ENCODE measurements at places on chromosomes 5 and 9.

GRCh38 chr9:113543296-113543981 lies 79.9 kb downstream of the RGS3 start:
- DNase-seq, result no peak

GRCh38 chr9:132637351-132637750 lies 32.4 kb downstream of the DDX31 start:
- DNase-seq, result no peak

DNA sequence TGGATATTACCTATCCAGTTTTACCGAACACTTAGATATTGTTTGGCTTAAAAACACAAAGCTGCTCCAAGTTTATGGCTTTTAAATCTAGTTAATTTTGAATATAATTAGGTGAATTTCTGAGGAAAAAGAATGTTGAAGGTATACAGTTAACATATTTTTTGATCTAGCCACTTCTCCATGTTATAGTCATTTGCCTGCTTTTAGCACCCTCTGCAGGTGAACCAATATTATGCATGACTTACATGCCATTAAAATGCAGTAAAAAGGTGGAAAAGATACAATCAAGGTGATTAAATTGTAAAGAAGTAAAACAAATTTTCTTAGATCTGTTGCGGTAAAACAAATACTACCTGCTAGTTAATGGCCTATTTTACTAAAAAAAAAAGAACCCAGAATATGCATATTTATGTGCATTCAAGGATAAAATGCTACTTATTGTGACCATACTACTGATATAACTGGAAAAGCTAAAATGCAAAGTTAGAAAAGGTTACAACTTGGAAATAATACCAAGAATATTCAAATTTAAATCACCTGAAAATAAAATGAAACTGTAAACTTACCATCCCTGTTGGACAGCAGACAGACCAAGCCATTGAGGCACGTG lies 132.1 kb downstream of the AP3B1 start:
- DNase-seq, result peak; percentile 8

GRCh38 chr5:89267788-89268187 lies 384.8 kb upstream of the MEF2C start:
- DNase-seq, result no peak

- DNase-seq, result no peak
Observed at GRCh38 chr9:112629671-112630485, 88.0 kb downstream of the INIP start.

DNA sequence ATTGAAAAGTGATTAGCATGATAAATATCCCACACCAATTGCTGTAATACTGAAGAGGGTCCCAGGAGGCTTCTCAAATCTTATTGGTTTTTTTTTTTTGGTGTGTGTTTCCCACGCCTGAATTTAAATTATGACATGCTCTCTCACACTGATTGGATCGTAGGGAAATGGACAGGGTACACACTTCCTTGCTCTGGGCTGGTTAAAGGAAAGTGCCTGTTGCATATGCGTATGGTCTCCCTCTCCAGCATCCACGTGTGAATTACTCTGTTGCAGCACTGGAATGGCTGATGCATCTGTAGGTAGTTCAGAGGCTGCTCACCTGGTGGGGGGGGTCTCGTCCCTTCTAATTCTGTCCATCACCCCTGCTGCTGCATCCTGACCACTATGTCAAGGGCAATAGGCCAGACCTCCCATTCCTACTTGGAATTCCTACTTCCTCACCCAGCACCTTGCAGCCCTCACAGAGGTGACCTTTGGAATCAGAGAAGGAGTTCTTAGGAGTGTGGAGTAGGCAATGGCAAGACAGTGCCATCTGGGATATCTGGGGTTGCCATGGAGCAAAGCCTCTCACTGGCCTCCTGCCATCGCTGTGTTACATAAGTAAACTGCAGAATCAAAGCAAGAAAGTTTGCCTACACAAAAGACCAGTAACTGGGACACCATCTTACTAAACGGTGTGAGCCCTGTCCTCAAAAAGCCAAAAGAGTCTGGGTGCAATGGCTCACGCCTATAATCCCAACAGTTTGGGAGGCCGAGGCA lies 71.4 kb upstream of the FBXW11 start:
- no peak for DNase-seq

- no peak for DNase-seq
Observed at GRCh38 chr9:90446200-90446948, 196.2 kb downstream of the DIRAS2 start.

GRCh38 chr5:78808818-78809217 lies 160.2 kb upstream of the LHFPL2 start:
- no peak for DNase-seq

GRCh38 chr5:82822634-82822927 lies 254.6 kb downstream of the TMEM167A start:
- DNase-seq, result no peak

GRCh38 chr5:131104169-131104808 lies 60.8 kb downstream of the HINT1 start:
- no peak for DNase-seq

- no peak for DNase-seq
Observed at GRCh38 chr9:114456929-114457328, 48.3 kb downstream of the WHRN start.

DNA sequence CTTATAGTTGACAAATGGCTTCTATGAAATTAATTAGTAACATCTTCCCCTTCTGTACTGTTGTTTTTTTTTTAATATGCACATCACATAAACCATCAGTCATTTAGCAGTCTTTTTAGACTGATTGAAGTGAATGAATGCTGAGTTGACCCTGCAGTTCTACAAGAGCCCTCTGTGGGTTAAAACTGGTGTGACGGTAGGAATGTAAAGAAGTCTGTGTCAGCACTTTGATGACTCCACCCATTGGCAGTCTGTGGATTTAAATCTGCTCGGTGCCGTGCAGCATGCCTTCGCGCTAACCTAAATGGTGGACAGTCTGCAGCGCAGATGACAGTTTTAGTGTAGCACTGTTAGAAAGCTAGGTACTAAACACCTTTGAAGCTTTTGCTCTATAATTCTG lies 3.1 kb downstream of the GTF3C4 start:
- DNase-seq, result peak; percentile 42

- no peak for DNase-seq
Observed at GRCh38 chr5:5055712-5056111, 84.4 kb upstream of the ADAMTS16 start.

DNA sequence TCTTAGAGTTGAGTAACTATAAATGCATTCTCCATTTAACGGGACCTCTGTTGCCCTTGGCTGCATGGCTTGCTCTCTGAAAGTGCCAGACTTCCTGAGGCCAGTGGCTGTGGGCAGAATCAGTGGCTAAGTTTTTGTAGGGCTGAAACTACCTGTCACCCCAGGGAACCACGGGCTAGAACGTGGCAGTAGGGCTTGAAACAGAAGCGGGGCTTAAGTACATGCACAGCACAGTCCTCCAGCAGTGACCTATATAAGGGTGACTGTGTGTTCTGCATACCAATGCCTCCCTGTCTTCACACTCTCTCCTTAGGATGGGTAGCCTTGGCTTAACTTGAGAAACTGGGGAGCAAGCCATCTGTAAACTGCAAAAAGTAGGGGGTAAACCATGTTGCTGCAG lies 43.6 kb upstream of the LRRTM2 start:
- no peak for DNase-seq

GRCh38 chr5:133779828-133780475 lies 167.6 kb upstream of the FSTL4 start:
- DNase-seq, result no peak

DNA sequence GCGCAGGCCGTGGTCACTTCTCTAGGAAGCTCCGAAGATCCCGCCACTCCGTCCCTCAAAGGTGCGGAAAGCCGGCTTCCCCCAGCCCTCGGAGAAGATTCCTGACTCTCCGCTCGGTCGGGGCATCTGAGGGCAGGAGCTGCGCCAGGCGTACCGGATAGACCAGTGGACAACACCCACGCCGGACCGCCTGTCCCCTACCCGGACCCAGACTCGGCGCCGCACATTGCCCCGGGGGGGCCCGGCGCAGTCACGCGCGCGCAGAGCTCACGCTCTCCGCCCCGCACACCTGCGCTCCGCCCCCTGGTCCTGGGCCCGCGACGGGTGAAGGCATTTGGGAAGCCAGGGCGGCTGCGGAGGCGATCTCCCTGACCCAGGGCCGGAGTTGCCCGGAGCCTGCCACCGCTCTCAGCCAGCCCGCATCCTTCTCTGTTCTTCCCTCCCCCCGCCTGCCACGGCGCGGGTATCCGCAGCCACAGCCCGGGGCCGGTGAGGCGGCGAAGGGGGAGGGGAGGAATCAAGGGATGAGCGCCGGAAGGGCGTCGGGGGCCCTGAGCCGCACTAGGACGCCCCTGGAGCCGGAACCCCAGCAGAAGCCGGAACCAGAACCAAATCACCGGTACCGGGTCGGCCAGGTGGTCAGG lies 448 bp downstream of the RELL2 start:
- peak; percentile 56 for DNase-seq

GRCh38 chr5:145443366-145443765 lies 391.8 kb downstream of the PRELID2 start:
- DNase-seq, result no peak

DNA sequence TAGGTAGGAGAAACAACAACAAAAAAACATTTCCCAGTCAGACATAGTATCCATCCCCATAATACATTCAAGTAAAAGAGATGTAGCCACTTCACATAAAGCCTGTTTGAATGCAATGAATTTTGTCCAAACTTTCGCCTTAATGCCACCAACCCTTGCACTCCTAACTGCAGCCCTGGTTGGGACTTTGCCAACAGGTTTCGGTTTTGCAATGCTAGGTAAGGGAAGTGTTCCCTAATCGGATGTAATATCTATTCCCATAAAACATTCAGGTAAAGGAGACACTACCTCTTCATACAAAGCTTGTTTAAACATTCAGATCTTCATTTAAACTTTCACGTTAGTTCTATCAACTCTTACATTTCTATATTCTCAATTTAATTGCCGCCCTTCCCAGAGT lies 336.1 kb downstream of the DRD1 start:
- DNase-seq, result no peak

DNA sequence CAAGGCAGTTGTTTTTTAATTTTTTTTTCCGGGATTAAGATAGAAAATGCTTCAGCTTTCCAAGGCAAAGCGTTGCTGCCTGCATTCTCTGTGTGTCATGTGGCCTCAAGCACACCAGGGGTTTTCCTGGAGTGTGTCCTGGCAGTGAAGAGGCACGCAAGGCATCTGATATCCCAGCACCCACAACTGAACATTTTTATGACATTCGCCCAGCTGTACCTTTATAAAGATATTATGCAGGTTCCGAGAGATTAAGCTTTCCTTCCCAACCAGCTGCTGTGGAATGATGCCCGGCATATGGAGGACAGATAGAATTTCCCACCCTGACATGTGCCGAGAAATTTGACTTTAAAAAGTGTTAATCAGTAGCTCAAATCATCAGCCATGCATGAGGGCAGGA lies 205.6 kb downstream of the GADD45G start:
- no peak for DNase-seq

DNA sequence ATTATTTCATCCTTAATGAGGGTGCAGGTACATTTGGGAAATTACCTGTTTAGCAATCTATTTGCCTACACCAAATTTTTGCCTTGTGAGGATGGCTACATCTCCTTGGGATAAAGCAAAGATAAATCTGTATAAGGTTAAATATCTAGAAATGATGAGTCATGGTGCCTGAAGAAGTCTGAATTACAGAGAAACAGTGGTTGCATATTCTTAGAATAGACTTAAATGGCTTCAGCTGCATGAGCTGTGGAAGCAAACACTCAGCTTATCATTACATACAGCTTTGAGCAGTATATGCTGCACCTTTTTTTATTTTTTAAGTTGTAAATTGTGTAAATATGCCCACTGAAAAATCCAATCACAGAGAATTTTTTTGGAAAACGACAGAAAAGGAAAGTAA lies 153.5 kb downstream of the RAPGEF6 start:
- DNase-seq, result no peak

DNA sequence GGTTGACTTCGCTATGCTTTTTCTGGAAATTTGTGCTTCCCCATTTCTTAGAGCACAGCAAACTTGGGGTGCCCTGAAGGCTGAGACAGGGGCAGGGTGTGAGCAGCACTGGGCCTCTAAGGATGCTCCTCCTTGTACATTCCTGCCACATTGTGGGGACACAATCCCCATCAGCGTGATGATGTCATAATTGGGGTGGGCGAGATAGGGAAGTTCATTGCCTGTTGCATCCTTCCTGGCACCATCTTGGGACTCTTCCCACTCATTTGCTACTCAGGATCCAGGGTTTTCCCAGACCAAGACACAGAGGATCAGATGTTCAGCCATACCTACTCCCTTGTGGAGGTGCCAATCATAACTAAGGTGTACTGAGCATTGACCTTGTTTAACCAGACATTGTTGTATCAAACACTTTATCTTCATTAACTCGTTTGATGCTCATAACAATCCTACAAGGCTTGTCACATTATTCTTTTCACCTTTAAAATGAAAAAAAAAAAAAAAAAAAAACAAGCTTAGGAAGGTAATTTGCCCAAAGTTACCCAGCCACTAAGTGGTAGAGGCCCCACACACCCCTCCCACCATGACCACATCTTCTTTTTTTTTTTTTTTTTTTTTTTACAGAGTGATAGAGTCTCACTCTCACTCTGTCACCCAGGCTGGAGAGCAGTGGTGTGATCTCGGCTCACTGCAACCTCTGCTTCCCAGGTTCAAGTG lies 87.6 kb downstream of the UGCG start:
- no peak for DNase-seq

GRCh38 chr5:148791334-148791667 lies 35.1 kb upstream of the ADRB2 start:
- DNase-seq, result no peak

DNA sequence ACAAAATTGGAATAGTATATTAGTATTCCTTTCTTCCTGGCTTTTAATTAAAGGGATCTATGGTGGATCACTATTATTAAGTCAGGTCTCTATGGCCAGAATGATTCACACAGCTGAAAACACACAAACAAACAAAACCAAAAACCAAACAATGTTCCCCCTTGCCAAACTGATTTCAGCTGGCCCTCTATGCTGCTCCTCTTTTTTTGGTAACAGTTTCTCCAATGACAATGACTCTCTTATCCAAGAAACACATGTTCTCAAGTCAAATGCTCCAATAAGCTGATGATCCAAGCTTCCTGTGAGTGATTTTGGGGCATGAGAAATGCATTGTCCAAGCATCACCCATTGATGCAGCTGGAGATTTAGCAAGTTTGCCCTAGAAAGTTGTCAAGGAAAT lies 193.4 kb upstream of the TUT7 start:
- DNase-seq, result no peak

DNA sequence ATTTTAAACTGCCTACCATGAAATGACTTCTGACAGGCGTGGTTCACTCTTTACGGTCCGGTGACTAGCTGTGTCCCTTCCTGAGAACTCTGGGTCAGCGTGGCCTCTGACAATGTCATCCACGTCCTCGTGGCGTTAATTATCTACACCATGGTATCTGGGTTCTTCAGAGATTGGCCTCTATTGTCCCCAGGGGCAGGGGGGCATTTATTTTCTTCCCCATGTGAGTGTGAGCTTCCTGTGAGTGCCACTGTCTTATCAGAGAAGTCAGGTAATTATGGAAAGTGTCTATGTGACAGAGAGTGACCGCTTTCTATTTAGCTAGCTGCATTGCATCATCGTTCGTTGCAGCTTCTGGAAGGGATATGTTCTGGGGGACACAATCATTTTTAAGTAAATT lies 77.2 kb downstream of the FBXL7 start:
- DNase-seq, result no peak

- no peak for DNase-seq
Observed at GRCh38 chr9:124458441-124458840, 8.2 kb downstream of the ADGRD2 start.

Measured in HuH-7.5 (cell line).